ENCODE measurements at places on chromosomes 1 and 21.

DNA sequence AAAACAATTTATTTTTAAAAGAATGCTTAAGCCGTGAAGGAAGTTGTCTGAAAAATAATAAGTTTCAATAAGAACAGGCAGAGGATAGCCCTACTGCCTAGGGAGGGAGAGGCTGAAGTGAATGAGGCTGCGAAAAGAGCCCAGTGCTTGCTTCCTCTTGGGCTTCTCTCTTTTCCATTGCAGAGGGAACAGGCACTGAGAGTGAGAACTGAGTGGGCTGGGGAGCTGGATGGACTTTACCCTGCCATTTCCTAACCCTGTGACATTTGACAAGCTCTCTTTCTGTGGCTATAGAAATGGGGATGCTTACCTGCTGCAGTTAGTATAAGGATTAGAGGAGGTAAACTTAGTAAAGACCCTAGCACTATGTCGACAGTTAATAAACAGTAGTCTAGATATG is 30.0 kb downstream of the TENT5C start:
- no peak for DNase-seq

DNA sequence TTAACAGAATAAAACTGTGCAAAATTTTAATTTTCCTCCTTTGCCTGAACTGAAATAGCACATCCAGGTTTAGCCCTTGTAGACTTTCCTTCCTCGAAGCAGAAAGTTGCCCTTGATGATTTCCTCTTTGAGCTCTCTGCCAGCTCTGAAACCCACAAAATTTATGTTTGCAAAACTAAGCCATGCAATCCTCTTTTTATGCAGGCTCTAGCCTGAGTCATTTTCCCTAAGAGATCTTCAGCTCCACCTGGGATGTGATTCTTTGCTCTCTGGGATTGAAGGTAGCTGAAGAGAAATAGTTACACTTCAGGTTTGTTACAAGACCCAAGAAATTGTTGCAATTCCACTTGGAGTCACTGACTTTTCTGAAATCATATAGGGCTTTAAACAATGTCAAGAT is 1.4 kb upstream of the F3 start:
- DNase-seq: no peak

- no peak for DNase-seq
Observed at GRCh38 chr1:98086796-98087441, 166.1 kb upstream of the DPYD start.

GRCh38 chr1:27489501-27489972 is 430 bp downstream of the WASF2 start:
- DNase-seq: peak; percentile 26

DNA sequence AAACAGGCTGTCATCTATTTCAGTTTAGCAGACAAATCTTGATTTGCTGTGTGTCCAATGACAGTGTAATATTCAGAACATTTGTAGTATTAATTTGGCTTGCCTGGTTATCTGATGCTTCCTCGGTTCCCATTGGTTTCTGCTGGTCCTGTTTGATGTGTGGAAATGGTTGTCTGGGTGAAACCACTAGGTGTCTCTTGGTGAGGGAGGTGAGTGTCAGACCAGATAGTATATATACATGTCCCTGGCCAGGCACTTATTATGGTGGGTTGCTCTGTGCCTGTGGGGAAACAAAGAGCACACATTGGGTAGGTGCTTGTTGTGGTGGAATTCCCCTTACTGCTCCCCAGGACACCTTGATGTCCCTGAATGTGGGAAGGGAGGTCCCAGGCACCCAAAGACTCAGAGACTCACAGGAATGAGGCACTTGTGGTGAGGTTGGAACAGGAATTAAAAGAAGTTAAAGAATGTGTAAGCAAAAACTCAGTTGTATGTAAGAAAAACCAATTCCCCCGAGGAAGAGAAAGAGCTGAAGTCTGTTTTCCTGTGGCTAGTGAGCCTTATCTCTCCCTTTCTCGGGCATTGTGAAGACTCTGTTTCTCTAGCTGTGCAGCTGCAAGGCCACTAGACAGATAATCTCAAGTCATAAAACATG is 1519.1 kb downstream of the BRINP3 start:
- no peak for DNase-seq

GRCh38 chr1:172325531-172325930 is 95.0 kb upstream of the C1orf105 start:
- peak; percentile 78 for DNase-seq
